ENCODE measurements at places on chromosomes 2 and 18. TPM values are rescaled to one million over a fixed set of nuclear protein-coding genes. Genes with fewer than 3 reads are reported as not detected.

DNA sequence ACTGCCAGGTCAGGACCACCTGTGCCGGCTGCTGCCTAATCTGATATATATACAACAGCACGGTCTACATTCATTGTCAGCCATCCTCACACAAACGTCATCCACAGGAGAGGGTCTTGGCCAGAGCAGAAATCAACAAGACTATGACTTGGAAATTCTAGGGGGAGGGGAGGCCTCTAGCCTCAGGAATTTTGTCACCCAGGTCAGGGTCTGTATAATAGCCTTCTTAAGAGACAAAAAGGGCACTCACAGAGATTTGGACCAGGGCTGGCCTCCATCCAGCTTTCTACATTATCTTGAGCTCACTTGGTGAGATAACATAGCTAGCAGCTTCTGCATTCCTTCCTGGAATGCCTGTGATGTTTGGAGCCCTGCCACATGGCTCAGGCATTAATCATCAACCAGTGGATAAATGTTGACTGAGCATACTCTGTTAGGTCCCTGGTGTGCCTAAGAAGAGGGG, 50.4 kb upstream of the CTIF start:
- no peak for DNase-seq

The HSBP1L1 gene
- polyA plus RNA-seq: 3.3 TPM

DNA sequence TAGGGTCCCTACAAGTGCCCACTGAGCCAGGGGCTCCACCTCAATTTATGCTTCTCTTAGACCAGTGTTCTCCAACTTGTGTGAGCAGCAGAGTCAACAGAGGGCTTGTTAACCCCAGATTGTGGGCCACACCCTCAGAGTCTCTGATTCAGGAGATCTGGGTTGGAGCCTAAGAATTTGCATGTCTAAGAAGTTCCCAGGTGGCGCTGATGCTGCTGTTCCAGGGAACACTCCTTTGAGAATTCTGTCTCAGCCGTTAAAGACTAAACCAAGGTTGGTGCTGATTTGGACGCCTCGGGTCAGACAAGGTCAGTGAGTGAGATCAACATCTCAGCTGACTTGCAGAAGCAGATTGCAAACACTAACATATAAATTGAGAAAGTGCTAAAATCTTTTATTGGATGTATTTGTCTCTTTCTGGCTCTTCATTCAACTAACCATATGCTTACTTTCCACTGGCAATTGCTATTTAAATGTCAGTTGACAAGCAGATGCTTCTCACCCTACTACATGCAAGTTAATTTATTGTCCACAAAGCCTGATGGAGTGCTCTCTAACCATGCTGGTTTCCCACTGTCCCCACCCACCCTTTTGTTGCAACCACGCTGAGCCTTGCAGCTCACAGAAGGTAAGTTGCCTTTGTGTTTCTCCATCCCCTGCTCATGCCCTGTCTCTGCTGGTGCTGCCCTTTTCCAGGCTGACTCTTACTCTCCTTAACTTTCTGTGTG, 31.5 kb downstream of the LYPD1 start:
- peak; percentile 91 for DNase-seq

The QPCT gene
- 74.2 TPM for polyA plus RNA-seq

DNA sequence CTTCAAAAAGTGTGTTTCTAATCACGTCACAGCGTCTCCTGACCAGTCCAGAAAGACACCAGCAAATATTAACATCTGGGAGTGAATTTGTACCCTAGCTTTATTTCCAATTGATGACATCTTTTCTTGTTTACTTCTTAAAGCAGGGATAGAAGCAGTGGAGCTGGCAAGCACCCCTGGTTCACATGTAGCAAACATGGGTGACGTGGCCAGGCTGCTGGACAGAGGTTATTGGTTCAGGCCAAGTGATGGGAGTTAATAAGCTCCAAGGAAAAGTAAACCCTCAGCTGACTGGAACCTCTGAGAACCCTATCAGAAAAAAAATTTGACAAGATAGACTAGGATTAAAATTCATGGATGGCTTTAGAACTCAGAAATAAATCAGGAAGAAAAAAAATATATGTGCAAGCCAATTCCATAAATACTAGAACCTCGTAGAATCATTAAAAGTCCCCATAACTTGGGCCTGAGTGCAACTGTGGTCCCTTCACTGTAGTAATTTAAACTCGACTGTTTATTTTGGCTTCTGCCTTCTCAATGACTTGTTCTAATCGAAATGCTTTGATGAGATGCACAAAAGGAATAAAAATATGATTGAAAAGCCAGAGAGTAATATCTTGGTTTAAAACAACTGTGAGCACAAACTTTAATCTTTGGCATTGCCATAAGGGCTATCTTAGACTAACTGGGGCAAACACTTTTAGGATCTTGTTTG, 121.5 kb upstream of the CTAGE1 start:
- no peak for DNase-seq

GRCh38 chr18:63237881-63238692, 81.5 kb downstream of the BCL2 start:
- DNase-seq: peak; percentile 28

- no peak for DNase-seq
Observed at GRCh38 chr2:232389327-232389726, 10.8 kb downstream of the ALPP start.

The VWA3B gene
- 1.1 TPM for polyA plus RNA-seq
